ENCODE measurements at places on chromosomes 16 and 17. TPM values are rescaled to one million over a fixed set of nuclear protein-coding genes. Genes with fewer than 3 reads are reported as not detected.

Gene NPW
- 0.85 TPM for total RNA-seq

Gene DDX52
- total RNA-seq = 16.6 TPM

Gene GPR142
- 0.26 TPM for total RNA-seq

Gene OR1D2
- total RNA-seq = not detected

Gene SDR42E2
- total RNA-seq = not detected

Gene CD300A
- total RNA-seq = not detected

Gene OTOP2
- total RNA-seq = not detected

Gene NTN1
- 0.26 TPM for total RNA-seq

Gene MYO15B
- total RNA-seq = 5.7 TPM

Gene SEZ6L2
- 65.5 TPM for total RNA-seq

Gene KDM8
- total RNA-seq = 3.9 TPM

Gene CTF1
- total RNA-seq = 4.0 TPM

Gene SRL
- total RNA-seq = 0.13 TPM

Gene GNGT2
- not detected for total RNA-seq

Gene KRTAP2-3
- total RNA-seq = 0.56 TPM

Gene CRYBA1
- total RNA-seq = not detected

Gene CBLN1
- not detected for total RNA-seq

Gene SEPTIN12
- not detected for total RNA-seq

Gene MFSD6L
- not detected for total RNA-seq

Gene COG4
- total RNA-seq = 76.0 TPM

Gene VKORC1
- total RNA-seq = 248 TPM

Gene TBC1D3C
- not detected for total RNA-seq

Gene PRSS21
- total RNA-seq = 0.23 TPM

Measured in smooth muscle cell of the pulmonary artery (primary cell).